ENCODE measurements at places on chromosomes 2 and 18. TPM values are rescaled to one million over a fixed set of nuclear protein-coding genes. Genes with fewer than 3 reads are reported as not detected.

Gene NOSTRIN
- not detected for total RNA-seq

Gene APOB
- total RNA-seq, result not detected

Gene MC5R
- total RNA-seq, result not detected

Gene ZAP70
- 190 TPM for total RNA-seq

Gene SPOPL
- total RNA-seq, result 12.1 TPM

Gene KRCC1
- total RNA-seq, result 12.8 TPM

GRCh38 chr2:170745305-170745704 is 24.9 kb upstream of the ERICH2 start:
- H3K4me1 ChIP-seq, result no peaks in the 10 kb centered on the region
- no peak overlapping the region for H3K27ac ChIP-seq

GRCh38 chr2:218293715-218294429 is 1.6 kb upstream of the TMBIM1 start:
- H3K36me3 ChIP-seq, result no peaks in the 10 kb centered on the region
- H3K27me3 ChIP-seq, result no peaks in the 10 kb centered on the region
- no peak overlapping the region for H3K27ac ChIP-seq
- no peak for DNase-seq
- H3K4me1 ChIP-seq, result peaks cover 45% of the 10 kb centered on the region
- no peak overlapping the region for H3K4me3 ChIP-seq

DNA sequence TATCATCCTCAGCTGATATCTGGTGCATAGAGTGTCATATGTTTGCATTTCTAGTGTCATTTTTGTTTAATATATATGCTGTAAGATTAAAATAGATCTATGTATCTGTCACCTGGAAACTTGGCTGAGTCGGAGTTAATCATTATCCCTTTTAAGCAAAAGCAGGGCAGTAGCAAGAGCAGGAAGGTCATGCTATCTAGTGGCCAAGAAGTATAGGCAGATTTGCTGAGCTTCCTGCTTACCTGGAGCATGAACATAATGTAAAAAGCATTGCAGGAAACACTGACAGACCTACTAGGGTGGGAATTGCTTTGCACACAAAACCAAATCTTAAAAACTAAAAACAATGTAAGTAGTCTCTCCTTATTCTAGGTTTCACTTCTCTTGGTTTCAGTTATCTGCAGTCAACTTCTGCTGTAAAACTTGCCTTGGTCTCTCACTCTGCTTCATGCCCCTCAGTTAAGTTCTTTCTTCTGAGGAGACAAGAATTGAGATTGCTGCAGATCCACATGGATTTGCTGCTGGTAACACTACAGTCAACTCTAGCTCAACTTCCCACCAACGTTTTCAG is 295.3 kb downstream of the CDH7 start:
- DNase-seq, result no peak
- no peaks in the 10 kb centered on the region for H3K36me3 ChIP-seq
- H3K4me1 ChIP-seq, result no peaks in the 10 kb centered on the region
- no peaks in the 10 kb centered on the region for H3K27me3 ChIP-seq

GRCh38 chr2:173830170-173830569 is 135.0 kb downstream of the SP3 start:
- H3K4me1 ChIP-seq, result no peaks in the 10 kb centered on the region
- no peak overlapping the region for H3K27ac ChIP-seq
- DNase-seq, result no peak
- H3K36me3 ChIP-seq, result no peaks in the 10 kb centered on the region
- no peak overlapping the region for H3K4me3 ChIP-seq

- DNase-seq, result no peak
- H3K4me3 ChIP-seq, result no peak overlapping the region
- H3K4me1 ChIP-seq, result no peaks in the 10 kb centered on the region
Observed at GRCh38 chr2:200599206-200599605, 13.4 kb downstream of the AOX1 start.

GRCh38 chr2:45699032-45699658 is 47.7 kb downstream of the PRKCE start:
- DNase-seq, result peak; percentile 27
- no peaks in the 10 kb centered on the region for H3K36me3 ChIP-seq
- H3K27me3 ChIP-seq, result no peaks in the 10 kb centered on the region
- peaks cover 25% of the 10 kb centered on the region for H3K4me1 ChIP-seq
- H3K27ac ChIP-seq, result no peak overlapping the region

- no peak for DNase-seq
- H3K36me3 ChIP-seq, result no peaks in the 10 kb centered on the region
- no peaks in the 10 kb centered on the region for H3K27me3 ChIP-seq
- peak overlapping the region; percentile 9 for H3K27ac ChIP-seq
- H3K4me1 ChIP-seq, result peaks cover 18% of the 10 kb centered on the region
Observed at GRCh38 chr2:1518867-1519530, 105.7 kb downstream of the TPO start.

- H3K27ac ChIP-seq, result no peak overlapping the region
- no peak for DNase-seq
- H3K4me1 ChIP-seq, result no peaks in the 10 kb centered on the region
- no peak overlapping the region for H3K4me3 ChIP-seq
- no peaks in the 10 kb centered on the region for H3K36me3 ChIP-seq
Observed at GRCh38 chr2:15719566-15720313, 128.1 kb downstream of the DDX1 start.
